Activated T-helper 17 cell treated with anti-CD3 and anti-CD28 coated beads, Interleukin-2, amount 50 U/mL, for 72 hours (primary cell): ENCODE measurements at places on chromosomes 11 and 22. TPM values are rescaled to one million over a fixed set of nuclear protein-coding genes. Genes with fewer than 3 reads are reported as not detected.

- no peak for ATAC-seq
Measured at GRCh38 chr11:83706566-83706965, 420.4 kb upstream of the CCDC90B start.

- ATAC-seq = no peak
Measured at GRCh38 chr11:129368889-129369672, 6.6 kb upstream of the BARX2 start.

DNA sequence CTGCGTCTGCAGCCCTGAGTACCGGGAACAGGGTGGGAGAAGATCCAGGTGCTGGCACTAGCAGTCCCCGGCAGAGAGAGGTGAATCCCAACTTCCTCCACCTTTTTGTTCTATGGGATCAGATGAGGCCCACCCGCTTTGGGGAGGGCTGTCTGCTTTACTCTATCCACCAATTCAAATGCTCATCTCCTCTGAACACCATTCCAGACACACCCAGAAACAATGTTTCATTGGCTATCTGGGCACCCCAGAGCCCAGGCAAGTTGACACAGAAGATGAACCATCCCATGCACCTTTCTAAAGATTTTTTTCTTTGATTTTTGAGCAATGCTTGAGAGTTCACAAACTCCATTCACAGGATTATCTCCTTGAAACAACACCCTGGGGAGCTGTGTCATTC, 78.0 kb downstream of the PARVB start:
- ATAC-seq = no peak

DNA sequence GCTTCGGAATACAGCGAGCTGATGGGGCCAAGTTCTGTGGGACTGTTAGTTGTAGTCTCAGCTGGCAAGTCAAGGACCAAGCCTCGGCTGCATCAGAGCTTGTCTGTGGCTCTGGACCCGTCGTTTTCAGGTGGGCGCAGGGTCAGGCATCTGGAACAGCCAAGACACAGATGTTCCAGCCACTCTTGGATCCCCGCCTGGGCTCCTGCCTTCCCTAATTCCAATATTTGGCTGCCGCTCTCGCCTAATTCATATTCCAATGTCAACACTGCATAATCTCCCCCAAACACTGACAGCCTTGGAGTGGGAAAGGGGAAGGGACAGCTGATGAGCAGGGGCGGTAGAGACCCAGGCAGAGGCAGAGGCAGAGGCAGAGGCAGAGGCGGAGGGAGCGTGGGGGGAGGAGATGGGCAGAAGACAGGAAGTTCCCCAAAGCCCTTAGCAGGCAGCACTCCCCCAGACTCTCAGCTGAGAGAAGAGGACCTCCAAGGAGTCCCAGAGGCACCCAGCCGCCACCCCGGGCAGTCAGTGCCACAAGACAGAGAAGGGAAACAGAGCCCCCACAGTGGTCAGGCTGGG, 49.6 kb upstream of the SLC35C1 start:
- no peak for ATAC-seq

DNA sequence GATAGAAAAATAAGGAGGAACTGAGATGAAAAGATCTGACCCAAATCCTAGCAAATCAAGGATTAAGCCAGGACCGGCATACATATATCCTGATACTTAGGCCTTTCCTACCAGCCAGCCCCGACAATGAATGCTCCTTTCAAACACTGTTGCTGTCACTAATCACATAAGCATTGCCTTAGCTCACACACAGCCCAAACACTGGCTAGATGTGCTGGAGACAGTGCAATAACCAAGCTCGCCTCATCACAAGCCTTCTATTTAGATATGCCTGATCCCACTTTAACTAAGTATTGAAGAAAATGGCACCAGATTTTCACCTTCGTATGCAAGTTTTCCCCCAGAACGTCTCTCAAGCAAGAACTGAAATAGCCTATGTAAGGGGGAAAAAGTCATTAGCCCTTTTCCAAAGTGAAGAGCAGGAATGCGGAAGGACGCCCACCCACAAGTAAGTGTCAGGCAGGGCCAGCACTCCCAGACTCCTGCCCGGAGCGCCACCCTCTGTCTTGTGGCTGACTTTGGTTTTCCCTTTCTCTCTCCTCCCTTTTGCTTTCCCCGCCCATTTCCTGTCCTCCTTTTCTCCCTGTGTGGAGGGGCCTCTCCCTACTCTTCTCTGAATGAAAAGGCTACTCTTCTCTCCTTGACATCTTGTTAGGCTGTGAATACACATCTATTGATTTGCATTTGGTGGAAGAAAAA, 8.9 kb upstream of the OPCML start:
- no peak for ATAC-seq

DNA sequence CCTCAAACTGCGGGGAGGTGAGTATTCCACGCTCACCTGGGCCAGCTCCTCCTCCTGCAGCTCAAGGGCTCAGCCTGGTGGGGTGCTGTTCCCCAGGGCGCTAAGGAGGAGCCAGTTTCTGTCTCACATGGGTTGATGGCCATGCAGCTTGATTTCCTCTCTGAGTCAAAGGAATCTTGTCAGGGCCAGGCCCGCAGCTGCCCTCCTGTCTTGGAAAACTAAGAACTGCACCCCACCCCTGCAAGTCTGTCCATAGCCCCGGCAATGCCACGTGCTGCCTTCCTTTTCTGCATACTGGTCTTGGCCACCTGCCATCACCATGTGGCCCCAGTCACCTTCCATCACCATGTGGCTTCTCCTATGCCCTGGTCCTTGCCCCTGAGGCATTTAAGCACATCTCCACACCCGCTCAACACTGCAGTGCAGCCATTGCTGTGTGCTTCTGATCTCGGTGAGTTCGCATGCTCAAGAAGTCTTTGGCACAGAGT, 35.2 kb upstream of the CLDN5 start:
- ATAC-seq = no peak

DNA sequence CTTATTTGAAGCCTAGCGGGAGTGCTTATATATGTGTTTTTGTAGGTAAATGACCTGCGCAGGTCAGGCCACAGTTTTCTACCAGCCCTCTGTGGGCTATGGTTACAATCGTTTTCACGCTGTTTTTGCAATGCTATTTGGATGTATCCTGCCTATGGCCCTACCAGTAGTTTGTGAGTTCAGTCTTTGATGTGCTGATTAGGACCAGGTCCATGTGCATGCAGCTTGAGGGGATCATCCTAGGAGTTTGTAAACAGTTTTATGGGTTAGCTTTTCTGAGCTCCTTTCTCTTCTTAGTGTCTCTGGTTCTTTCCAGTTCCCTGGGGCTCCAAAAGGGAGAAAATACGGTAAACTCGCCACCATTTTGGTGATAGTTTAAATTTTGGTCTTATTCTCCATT, 142.5 kb downstream of the LDLRAD3 start:
- ATAC-seq = no peak

DNA sequence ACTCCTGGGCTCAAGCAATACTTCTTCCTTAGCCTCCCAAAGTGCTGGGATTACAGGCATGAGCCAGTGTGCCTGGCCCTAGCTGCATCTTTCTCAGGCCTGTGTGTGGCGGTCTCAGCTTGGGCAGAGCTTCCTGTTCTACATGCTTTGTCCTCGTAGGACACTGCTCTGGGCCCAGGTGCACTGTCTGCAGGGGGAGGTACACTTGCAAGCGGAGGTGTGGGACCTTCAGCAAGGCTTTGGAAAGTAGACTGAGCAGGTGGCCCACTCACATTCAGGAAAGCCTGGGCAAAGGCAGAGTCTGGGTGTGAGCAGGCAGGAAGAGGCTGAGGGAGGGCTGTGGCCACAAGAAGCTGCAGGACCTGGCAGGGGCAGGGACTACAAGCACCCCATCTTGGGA, 33.6 kb upstream of the SUSD2 start:
- no peak for ATAC-seq

GRCh38 chr22:47233316-47234243, 471.1 kb downstream of the TBC1D22A start:
- ATAC-seq = no peak

DNA sequence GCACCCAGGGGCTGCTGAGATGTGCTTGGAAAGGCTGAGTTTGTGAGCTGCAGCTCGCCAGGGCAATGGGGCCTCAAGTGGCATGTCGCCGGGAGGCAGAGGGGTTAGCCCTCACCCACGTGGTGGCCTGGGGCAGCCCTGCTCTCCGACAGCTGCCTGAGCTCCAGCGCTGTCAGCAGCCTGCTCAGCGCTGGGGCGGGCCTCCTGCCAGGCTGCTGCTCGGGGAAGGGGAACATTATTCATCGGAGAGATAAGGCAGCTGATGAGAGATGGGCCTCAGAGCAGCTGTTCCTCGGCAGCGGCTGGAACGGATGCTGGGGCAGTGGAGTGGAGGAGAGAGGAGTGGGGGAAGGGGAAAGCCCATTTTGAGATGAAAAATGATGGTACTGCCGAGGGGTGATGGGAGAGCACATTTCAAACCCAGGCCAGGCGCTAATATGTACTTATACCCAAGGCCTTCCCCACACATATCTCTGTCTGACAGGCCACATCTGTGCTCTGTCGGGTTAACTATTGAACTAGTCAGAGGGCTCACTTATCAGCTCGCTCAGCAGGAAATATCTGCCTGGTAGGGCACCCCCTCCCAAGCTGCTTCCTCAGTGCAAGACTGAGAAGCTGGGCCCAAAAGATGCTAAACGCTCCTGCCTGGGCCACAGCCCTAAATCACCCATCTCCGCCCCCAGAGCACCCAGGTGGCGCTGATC, 79.5 kb downstream of the TIMP3 start:
- no peak for ATAC-seq

- ATAC-seq = no peak
Measured at GRCh38 chr11:103688924-103689323, 347.5 kb upstream of the DDI1 start.

- ATAC-seq = no peak
Measured at GRCh38 chr11:61974766-61975631, 7.6 kb upstream of the FTH1 start.

DNA sequence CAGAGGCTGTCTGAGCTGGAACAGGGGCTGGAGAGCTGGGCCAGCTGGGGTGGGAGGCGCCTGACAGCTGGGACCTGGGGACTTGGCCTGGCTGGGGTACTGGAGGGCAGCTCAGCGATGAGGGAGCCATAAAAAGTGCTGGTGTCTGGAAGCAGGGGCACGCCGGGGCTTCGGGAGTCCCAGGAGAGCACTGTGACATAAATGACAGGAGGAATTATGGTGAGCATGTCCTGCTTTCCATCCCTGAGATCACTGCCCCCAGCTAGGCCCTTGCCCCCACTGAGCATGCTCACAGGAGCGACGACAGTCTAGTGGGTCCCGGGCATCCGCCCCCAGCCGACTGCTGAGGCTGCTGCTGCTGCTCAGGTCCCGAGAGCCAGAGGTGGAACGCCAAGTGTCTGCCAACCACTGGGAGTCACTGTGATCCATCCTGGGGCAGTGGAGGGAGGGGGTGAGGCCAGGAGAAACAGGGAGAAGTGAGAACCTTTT, 6.2 kb downstream of the ROBO4 start:
- ATAC-seq = no peak

GRCh38 chr11:76787271-76787670, 4.1 kb downstream of the TSKU start:
- ATAC-seq = no peak

DNA sequence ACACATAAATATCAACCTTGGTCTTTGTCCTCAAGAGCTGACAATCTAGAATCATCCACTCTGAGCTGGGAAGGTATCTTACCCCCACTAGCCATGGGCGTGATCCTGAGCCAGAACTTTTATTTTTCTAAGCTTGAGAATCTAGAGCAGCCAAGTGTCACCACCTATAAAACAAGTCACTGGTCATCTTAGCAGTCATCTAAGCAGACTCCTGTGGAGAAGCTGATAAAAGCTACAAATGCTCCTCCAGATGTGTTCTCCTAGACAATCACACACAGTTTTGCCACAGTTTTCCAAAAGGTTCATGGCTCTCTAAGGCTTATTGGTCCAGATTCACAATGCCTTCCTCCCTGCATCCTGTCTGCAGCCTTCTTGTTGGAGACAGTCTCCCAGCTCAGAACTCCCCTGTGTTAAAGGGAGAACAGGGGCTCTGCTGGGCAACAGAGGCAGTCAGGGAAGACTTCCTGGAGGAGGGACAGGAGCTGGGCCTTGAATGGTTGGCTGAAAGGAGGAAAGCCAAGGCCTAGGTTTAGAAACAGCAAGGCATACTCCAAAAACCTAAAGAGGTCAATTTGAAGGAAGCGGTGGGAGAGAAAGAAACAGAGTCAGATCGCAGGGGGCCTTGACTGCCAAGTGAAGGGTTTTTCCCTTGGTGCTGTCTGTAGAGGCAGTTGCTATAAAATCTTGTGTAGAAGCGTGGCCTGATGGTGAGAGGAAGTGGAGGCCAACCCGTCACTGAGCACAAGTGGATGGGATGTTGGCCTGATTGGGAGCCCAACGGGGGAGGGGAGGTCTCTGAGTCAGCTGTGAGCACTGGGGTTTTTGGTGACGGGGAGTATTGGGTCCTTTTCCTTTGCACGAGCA, 42.0 kb downstream of the ALX4 start:
- no peak for ATAC-seq

DNA sequence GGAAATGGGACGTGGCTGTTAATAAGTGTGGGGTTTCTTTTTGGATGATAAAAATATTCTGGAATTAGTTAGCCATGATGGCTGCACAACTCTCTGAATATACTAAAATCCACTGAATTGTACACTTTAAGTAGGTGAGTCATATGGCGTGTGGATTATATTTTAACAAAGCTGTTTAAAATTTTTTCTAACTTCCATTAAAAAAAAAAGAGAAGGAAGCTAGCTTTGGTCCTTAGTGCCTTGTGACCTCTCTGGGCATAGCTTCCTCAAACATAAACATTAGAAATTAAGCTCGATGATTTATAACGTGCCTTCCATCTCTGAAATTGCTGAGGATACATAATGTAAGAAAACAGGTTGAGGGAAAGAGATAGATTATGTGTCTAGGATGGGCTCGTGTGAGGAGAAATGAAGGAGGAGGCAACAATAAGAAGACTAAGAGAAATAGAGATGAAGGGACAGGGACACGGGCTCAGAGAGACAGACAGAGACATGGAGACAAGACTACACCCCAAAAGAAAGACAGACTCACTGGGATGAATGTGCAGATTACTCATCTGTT, 20.0 kb downstream of the IRAG1 start:
- ATAC-seq = no peak

- no peak for ATAC-seq
Measured at GRCh38 chr11:40287916-40288803, 1171.3 kb downstream of the LRRC4C start.

GRCh38 chr11:16179676-16180075, 176.7 kb downstream of the SOX6 start:
- no peak for ATAC-seq

- ATAC-seq = peak; percentile 67
Measured at GRCh38 chr11:107689317-107690202, 22.3 kb downstream of the SLN start.

- no peak for ATAC-seq
Measured at GRCh38 chr11:116263019-116263418, 509.8 kb downstream of the BUD13 start.

Gene SLCO2B1
- total RNA-seq = 0.26 TPM

Gene ASRGL1
- total RNA-seq = 1.3 TPM

Gene CCDC90B
- total RNA-seq = 30.7 TPM

Gene DDX25
- total RNA-seq = 0.32 TPM

Gene OR8A1
- not detected for total RNA-seq

Gene PTPMT1
- total RNA-seq = 17.8 TPM

Gene MMP11
- 0.45 TPM for total RNA-seq

Gene ARVCF
- total RNA-seq = 1.2 TPM
